ENCODE measurements at places on chromosomes 7 and 10.

DNA sequence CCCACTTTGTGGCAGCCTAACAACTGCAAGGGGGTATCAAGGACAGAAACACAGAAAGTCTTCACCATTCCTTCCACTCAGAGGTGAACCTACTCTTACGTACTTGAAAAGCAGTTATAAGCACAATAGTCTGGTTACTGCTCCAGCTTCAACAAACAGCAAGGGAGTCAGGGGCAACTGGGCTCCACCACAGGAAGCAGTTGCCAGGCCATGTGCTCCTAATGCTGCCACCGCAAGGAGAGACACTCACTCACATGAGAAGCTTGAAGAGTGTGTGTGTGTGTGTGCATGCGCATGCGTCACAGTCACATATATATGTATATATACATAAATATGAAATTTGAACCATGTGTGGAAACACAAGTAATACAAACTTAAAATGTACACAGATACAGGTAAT is 65.5 kb downstream of the GRB10 start:
- DNase-seq, result no peak

DNA sequence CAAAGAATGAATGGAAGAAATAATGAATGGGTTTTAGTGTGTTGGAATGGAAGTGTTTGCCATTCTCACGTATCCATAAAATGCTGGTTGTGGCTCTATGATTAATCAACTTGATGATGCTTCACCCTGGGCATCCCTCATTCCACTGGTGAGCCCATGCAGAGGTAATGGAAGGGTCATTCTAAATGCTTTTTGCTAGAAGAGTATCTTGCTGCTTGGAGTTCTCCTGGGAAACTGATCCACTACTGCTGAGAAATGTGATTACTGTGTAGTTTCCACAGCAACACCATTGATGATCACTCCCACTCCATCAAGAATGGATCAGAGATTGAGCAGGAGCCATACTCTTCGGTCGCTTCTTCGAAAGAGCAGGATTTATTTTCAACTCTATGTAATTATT is 101.6 kb downstream of the ARL5B start:
- no peak for DNase-seq

DNA sequence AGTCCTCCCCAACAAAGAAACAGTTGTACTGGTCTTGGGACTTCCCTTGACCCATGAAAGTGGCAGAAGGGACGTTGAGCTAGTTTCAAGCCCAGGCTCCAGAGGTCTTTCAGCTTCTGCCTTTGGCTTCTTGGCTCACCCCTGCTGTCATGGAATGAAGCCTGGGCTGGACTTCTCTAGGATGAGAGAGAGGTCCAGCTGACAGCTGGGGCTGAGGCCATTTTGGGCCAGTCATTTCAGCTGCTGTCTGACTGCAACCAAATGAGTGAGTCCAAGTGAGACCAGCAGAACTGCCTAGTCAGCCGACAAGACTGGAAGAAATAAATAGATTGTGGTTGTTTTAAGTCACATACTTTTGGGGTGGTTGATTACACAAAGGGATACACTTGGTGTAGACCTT is 76.6 kb downstream of the TMEM178B start:
- no peak for DNase-seq

DNA sequence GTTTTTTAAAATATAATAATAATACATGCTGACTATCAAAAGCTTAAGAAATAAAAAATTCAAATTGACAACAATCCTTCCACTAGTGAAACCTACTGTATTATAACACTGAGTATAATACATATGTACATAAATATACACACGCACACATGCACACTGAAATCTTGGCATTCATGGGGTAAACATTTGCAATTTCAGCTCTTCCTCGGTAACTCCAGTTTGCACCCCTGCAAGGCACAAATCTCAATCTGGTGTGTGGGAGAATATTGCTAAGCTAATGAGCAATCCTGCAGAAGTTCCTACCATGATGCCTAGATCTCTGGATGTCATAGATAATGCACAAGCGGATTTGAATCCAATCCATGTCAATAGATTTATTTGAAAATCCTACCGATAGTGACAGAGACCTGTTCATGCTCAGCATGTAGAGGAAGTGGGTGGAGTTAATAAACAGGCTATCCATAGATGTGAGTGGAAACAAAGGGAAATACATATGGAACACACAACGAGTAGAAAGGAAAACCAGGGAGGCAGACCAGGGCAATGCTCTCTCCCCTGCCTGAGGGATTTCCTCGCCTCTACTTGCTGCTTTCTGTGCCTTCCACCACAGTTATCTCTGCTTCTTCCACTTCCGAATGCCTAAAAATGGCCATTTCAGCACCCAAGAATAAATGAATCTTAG is 38.1 kb upstream of the LANCL2 start:
- no peak for DNase-seq

- DNase-seq, result peak; percentile 75
Observed at GRCh38 chr7:786472-787255, 45.6 kb upstream of the SUN1 start.

DNA sequence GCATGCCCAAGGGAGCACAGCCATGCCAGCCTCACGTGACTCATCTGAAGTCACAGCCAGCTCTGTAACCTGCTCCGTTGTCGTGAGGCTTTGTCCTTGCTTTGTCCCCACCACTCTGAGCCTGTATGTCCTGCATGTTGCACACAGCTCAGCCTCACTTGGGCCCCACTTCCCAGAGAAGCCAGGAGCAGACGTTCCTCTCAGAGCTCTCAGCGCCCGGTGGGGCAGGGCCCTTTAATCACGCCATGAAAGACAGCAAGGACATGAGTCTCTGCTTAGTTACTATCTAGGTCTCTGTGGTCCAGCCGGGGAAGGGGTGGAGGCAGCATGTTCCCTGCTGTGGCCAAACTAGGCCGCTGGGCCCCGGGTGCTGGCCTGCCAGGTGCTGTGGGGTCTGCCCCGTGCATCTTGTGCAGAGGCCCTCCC is 127.4 kb upstream of the FAM20C start:
- DNase-seq, result no peak

DNA sequence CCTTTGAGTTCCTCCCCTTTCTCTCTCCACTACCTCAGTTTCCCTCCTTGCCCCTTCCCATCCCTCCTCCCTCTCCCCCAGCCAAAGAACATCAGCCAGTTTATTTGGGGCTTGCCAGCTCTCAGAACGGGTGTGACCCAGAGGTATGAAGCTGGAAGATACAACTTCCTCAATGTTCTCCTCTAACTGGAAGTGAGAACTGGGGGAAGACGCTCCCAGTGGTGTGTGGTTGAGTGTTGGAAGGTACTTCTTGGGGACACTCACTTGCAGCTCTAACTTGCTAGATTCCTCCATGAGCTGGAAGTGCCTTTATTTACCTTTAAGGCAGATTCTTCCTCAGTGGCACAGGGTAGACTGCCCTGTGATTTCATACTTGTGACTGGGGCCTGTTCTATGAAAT is 110.5 kb upstream of the HABP2 start:
- no peak for DNase-seq

- DNase-seq, result no peak
Observed at GRCh38 chr10:27564398-27564797, 60.3 kb downstream of the RAB18 start.

DNA sequence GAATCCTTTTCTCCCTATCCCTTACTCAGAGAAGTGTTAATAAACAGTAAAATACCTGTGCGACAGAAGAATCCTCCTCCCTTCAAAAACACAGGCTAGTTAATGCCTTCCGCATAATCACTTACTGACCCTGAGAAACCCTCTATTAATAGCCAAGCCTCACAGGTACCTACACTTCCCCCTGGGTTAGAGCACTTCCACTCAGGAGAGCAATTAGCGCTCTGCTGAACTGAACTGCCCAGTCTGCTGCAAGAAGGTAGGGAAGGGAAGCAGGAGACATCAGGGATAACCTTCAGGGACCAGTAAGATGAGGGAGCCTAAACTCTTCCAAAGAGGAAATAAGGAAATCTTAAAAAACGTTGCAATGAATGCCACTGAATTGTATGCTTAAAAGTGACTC is 39.6 kb downstream of the KIAA1549 start:
- DNase-seq, result no peak

DNA sequence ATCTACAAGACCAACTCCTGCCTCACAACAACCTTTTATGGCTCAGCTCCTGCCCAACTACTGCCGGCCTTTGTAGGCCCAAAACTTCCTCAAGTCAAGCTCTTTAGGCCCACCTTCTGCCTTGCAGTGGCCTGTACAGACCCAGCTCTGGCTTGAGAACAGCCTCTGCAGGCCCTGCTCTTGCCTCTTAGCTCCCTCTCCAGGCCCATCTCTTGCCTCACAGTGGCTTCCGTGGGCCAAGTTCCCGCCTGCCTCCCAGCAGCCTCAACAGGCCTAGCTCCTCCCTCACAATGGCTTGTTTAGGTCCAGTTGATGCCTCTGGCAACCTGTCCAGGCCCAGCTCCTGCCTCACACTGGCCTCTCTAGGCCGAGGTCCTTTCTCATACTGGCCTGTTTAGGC is 32.4 kb upstream of the VKORC1L1 start:
- no peak for DNase-seq

- DNase-seq, result no peak
Observed at GRCh38 chr7:90347759-90348158, 1.2 kb downstream of the GTPBP10 start.

DNA sequence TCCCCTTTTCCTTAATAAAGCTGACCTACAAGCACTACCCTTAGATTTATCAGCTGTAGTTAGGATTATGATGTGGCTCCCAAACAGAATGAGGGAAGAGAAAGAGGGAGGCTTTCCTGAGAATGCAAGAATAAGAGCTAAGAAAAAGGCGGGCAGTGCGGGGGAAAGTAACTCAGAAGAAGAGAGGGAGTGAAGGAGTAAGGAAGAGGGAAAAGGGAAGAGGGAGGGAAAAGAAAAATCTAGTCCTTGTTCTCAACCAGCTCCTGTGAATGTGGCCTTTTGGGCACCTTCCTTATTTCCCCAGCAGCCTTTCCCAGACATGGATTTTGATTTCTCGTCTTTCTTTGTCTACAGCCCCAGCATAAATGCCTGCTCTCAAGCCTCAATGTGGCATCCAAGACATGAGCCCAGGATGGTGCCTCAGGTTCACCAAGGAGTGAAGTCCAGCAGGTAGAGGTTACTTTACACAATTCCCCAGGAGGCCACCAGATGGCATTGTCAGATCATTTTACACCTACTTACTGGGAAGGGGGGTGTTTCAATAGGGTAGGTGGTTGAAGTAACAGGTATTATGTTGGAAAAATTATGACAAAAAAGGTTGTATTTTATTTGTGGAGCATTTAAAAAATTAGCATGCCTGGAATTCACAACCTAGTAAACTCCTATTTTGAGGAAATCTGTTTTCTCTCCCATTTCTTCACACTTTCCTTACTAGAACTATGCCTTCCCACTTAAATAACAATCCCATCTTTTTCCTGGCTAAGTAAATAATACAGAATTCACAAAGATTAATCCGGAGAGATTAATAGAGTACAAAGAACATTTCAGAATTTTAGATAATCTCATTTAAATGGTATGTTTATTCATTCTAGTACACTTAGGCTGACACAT is 106.5 kb downstream of the HTR7 start:
- DNase-seq, result peak; percentile 54

GRCh38 chr10:51672039-51672535 is 27.3 kb downstream of the CSTF2T start:
- DNase-seq, result no peak

- no peak for DNase-seq
Observed at GRCh38 chr7:34181271-34181958, 276.1 kb downstream of the BMPER start.

DNA sequence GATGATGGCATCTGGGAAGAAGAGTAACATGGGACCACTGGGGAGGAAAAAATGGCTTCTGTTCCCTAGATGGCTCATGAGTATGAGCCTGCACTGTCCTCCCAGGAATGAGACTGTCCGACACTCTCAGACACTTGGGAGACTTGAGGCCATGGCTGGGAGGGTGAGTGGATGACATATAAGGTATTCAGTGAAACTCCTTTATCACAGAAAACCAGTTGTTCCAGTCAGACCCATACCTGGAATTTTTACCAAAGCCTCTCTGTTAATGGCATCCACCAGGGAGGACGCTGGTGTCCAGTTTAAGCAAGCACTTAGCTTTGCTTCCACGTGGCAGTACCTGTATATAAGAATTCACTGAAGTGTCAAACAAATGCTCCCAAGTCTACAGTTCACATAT is 116.7 kb upstream of the C10orf90 start:
- no peak for DNase-seq

- no peak for DNase-seq
Observed at GRCh38 chr10:119283818-119284217, 76.4 kb downstream of the GRK5 start.

DNA sequence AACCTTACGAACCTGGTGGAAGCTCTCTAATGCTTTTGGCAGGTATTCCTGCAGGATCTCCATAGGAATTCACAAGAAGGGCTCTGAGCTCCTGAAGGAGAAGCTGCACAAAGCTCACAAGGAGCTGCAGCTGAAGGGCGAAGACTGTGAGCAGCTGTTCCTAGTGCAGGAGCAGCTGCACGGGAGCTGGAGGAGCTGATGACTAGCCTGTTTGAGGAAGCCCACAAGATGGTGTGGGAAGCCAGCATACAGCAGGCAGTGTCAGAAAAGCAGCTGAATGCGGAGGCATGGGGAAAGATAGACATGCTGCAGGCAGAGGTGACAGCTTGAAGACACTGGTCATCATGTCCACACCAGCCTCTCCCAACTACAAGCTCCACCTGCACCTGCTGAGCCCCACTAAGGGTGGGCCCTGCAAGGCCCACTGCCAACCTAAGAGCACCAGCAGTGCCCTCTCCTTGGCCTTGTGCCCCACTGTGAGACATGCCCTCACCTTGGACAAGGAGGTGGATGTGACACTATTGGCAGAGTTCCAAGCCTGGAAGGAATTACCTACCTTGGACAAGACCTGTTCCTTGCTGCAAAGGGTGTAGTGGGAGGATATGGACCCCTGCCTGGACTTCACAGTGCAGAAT is 250.6 kb downstream of the BBS9 start:
- no peak for DNase-seq

GRCh38 chr10:17716161-17716560 is 35.8 kb upstream of the TMEM236 start:
- no peak for DNase-seq

DNA sequence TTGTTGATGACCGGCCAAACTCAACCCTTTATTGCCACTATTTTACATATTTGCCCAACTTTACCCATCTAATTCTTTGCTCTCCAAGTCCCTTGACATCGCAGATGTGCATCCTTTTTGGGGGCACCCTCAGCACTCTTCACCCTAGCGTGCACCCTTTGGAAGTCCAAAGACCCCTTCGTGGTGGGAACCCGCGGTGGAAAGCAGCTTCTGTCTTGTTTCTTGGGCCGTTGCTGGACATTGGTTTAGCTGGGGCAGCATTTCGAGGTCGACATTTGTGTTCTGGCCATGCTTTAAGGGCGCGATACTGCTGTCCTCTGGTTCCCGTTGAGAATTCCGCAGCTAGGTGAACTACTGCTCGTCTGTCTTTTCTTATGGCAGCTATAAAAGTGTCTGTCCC is 326 bp upstream of the PAPOLB start:
- DNase-seq, result no peak

- no peak for DNase-seq
Observed at GRCh38 chr7:41203542-41203941, 499.3 kb downstream of the INHBA start.
